NCI-H187 treated with DMSO at 0.1 percent for 48 hours (cell line): ENCODE measurements at places on chromosomes 2 and 18.

GRCh38 chr2:795531-796041, 118.4 kb upstream of the TMEM18 start:
- DNase-seq: no peak

GRCh38 chr2:135709992-135710391, 31.7 kb upstream of the UBXN4 start:
- DNase-seq: no peak

DNA sequence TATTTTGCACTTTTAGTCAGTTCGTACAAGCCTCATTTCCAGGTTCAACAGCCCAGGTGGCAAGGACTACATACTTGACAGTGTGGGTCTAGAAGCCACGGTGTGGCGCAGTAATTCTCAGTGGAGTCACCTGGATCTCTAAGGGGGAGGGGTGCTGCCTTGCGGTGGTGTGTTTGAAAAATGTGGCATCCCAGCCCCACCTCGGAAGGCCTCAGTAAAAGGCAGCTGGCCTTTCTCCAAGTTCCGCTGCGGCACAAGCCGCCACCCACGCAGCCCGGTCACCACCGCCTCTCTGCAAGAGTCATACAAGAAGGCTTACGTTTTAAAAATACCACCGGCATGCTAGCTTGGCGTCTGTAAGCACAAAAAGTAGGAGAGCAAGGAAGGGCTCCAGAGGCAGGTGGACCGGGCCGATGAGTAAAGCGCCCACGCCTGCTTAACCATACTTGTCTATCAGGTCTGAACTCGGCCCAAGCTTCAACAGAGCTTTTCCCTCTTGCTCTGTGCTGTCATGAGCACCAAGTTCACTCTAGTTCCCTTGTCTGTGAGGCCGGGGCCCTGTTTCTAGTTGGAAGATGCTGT, 49.5 kb downstream of the SPRED2 start:
- no peak for DNase-seq

- no peak for DNase-seq
Measured at GRCh38 chr2:221492636-221493035, 79.5 kb downstream of the EPHA4 start.

DNA sequence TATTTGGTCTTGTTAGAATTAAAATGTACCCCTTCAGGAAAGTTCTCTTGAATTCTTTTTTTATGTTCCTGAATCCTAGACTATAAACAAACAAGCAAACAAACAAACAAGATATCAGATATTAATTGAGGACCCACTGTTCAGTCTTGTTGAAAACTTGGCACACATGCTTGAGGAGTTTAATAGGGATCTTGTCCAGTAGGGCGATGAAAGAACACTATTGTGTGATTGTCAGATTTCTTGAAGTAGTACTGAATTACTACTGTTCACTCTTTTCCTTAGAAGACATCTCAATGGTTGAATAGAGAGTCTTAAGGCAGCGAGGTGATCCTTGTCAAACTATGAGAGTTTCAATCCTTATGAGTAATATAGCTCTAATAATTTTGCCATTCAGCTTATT, 130.2 kb downstream of the PTPRM start:
- no peak for DNase-seq

- DNase-seq: no peak
Measured at GRCh38 chr18:37661478-37661877, 95.9 kb upstream of the CELF4 start.

DNA sequence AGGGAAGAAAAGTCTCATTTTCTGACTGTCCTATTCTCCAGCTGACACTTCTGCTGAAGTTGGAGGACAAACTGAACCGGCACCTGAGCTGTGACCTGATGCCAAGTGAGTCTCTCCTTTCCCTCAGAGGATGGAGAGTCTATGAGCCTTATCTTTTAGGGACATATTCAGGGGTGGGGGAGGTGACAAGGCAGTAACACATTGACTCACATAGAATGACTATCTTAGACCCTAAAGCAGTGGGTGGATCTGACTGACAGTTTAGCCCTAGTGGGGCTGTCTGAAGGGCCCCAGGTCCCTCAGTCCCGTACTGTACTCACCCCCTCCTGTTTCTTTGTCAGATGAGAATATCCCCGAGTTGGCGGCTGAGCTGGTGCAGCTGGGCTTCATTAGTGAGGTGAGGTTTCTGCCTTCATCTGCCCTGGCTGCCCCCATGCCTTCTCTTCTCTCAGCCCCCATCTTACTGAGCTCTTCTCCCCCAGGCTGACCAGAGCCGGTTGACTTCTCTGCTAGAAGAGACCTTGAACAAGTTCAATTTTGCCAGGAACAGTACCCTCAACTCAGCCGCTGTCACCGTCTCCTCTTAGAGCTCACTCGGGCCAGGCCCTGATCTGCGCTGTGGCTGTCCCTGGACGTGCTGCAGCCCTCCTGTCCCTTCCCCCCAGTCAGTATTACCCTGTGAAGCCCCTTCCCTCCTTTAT, 805 bp upstream of the KRTCAP3 start:
- no peak for DNase-seq

GRCh38 chr18:48543228-48543627, 4.4 kb downstream of the CTIF start:
- no peak for DNase-seq
